ENCODE measurements at places on chromosomes 5 and 9.
A peak's percentile ranks its signal among the peaks of the same experiment; 100 is the strongest.

GRCh38 chr5:175862131-175863012 lies 9.0 kb upstream of the CPLX2 start:
- no peak for DNase-seq

- DNase-seq: no peak
These were observed 165.4 kb downstream of the COL23A1 start for GRCh38 chr5:178424810-178425177.

DNA sequence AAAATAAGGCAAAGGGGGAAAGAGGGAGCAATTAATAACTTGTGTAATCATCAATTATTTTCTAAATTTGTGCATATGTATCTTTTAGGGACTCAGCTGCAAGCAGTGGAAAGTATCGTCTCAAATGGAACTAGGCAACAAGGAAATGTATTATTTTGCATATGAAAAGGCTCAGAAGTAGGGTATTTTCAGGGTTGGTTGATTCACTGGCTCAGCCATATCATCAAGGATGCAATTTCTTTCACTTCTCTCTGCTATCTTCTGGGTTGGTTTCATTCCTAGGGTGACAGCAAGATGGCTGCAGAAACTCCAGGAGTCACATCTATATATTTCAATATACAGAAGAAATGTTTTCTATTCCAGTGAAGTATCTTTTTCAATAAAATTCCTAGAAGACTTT lies 509.8 kb downstream of the DMAC1 start:
- no peak for DNase-seq

DNA sequence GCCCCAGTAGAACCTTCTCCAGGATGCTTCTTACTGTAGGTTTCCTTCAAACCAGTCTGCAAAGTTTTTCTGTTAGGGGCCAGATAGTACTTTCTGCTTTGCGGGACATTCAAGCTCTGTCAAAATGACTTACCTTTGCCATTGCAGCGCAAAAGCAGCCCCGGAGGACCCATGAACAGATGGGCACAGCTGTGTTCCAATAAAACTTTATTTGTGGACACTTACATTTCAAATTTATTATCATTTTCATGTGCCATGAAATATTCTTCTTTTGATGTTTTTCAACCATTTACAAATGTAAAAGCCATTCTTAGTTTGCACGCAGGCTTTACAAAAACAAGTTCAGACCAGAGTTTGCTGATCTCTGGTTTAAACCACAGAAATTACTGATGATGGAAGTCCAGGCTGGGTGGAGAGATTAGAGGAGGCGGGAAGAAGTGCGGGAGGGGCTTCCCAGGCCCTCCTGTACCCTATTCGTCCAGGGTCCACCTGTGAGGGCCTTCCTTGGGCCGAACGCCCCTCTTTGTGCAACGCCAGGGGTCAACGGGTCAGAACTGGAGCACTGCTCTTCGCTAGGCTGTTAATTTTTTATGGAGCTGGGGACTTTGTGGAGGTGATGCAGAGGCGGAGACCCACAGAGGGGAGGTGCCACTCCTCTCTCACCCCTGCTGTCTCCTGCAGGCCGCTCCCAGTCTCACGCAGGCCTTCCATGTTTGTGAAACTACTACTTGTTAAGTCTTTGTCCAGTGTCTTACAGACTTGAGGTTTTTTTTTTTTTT lies 7.6 kb upstream of the ASS1 start:
- DNase-seq: peak; percentile 53

GRCh38 chr5:79200573-79201183 lies 35.3 kb upstream of the JMY start:
- no peak for DNase-seq

- DNase-seq: no peak
These were observed 1.3 kb downstream of the MAT2B start for GRCh38 chr5:163506726-163507125.

DNA sequence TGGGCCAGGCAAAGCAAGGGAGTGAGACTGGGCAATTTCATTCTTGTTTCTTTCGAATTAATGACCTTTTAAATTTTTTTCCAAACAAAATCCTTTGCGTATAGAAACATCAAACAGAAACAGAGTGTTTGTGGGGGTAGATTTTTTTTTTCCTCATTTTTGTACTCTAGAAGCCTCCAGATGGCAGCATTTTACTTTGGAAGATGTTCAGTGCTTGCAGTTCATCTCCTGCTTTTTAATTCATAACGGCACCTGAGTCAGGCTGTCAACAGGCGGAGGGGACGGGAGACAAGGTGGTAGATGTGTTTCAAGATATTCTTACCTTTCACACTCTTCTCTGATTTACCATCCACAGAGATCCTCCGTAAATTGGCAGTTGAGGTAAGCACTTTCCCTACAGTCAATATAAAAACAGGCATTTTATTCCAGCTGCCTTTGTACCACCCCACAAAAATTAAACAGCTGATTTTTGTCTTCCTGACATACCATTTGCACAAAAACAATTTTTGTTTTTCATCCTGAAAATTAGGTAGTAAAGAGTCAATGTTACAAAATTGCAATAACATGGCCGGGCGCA lies 99.5 kb upstream of the FBXL17 start:
- DNase-seq: no peak

- no peak for DNase-seq
These were observed 7.2 kb downstream of the ANKHD1 start for GRCh38 chr5:140408750-140409241.

DNA sequence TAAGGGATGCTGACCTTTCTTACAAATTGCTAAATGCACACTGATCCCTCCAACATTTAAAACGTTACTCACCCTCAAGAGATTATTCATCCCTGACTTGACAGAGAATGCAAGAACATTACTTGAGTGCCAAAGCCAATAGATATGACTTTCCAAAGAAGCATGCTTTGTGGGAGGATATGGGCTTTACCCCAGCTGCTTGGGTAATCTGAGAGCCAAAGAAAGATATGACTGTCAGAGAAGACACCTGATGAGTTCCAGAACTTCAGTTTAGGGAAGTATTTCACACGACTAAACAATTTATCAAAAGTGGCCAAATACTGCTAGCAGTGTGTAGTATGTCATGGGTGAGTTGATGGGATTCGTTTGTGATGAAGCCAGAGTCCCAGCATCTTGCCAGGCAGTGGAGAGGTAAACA lies 7.4 kb upstream of the SPDL1 start:
- no peak for DNase-seq

DNA sequence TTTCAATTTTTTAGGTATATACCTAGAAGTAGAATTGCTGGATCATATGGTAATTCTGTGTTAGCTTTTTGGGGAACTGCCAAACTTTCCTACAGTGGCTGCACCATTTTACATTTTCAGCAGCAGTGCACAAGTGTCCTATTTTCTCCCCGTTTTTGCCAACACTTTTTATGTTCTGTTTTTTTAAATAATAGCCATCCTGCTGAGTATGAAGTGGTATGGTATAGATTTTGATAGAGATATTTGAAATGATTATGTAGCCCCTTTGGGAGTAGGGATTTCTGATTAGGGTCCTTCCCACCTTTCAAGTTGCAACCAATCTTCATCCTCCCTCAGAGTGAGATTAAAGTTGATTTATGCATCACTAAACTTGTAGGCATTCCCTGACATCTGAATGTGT lies 76.5 kb downstream of the ARHGEF28 start:
- no peak for DNase-seq

DNA sequence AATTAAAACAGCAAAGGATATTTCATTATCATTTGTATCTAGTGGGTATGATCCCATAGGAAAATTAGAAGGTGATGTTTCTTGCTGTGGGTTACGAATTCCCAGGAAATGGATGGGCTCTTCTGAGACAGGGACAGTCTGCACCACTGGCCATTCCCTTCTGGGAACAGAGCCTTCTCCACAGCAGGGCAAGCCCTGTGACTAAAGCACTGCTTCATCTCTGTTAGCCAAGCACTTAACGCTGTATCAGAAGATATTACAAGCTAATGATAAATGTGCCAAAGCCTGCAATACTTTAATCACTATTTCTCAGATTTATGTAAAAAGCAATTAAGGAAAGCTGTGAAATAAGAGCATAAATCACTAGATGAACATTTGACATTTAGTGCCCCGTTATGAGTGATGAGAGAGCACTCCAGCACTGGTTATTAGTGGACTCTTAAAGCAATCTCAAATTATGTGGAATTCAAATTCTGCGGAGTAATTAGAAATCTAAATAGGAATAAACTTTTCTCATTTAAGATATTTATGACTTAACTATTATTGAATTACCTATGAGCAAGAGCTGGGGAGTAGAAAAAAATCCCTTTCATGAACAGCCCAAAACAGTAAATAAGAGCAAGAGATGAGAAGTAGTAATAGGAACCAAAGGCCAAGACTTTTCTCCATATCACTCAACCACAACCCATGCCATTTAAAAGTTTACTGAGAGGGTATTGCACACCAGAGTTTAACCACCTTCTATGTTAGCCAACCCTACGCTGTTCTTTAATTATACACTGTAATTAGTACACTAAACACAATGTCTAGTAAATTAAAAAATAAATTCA lies 49.2 kb downstream of the FAM240B start:
- no peak for DNase-seq

- no peak for DNase-seq
These were observed 21.3 kb upstream of the SLC12A2 start for GRCh38 chr5:128062172-128062746.

DNA sequence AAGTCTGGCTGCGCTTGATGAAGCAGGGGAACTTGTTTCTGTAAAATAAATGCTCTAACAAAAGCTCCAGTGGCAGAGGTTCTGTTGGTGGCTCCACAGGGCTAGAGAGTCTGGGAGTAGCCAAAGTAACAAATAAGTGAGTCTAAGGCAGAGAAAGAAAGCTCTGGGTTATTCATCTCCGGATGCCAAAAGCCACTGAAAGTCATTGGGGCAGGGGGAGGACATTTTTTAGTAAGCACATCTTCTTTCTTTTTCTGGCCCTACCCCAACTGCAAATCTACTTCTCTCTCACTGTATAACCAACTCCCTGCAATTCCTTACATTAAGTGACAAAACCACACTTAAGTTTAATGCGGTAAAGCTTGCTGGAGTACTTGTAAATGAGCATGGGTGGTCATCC lies 141.6 kb downstream of the INSYN2B start:
- no peak for DNase-seq

- DNase-seq: no peak
These were observed 181.3 kb downstream of the SNCAIP start for GRCh38 chr5:122493091-122494021.

GRCh38 chr5:176847148-176847547 lies 36.8 kb downstream of the UNC5A start:
- peak; percentile 38 for DNase-seq

GRCh38 chr5:135317286-135317685 lies 81.7 kb downstream of the MACROH2A1 start:
- DNase-seq: no peak

DNA sequence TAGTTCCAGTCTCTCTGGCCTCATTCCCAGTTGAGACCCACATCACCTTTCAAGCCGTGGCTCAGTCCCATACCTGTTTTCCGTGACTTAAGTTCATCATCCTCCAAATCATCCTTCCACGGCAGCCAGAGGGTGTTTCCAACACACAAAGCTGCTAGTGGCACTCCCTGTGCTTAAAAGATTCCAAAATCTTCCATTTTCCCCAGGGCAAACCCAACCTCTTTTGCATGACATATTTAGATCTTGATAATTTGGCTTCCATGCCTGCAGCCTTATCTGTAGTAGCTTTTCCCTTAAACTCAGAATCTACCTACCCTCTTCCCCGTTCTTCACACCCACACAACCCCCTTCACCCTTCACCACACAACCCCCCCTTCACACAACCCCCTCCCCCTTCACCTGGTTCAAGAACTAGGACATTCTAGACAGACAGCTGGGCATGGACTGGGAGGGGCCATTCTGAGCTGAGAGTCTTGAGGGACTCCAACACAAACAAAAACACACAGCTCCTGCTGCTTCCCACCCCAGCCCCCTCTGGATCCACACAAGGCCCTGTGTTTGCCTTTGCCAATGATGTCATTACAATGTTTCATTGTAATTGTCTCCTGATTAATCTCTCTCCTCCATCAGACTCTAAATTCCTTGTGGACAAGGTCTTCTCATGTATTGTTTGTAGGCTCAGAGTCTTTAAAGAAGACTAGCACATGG lies 268.2 kb downstream of the SH3GL2 start:
- DNase-seq: no peak

GRCh38 chr5:78649861-78650496 lies 1.4 kb upstream of the LHFPL2 start:
- DNase-seq: no peak

- DNase-seq: no peak
These were observed at the start of gene ZNF366 for GRCh38 chr5:72507231-72507906. ZNF366 (minus strand) TSS chr5:72507410; CDS start chr5:72461496, 45,914 bp downstream.

DNA sequence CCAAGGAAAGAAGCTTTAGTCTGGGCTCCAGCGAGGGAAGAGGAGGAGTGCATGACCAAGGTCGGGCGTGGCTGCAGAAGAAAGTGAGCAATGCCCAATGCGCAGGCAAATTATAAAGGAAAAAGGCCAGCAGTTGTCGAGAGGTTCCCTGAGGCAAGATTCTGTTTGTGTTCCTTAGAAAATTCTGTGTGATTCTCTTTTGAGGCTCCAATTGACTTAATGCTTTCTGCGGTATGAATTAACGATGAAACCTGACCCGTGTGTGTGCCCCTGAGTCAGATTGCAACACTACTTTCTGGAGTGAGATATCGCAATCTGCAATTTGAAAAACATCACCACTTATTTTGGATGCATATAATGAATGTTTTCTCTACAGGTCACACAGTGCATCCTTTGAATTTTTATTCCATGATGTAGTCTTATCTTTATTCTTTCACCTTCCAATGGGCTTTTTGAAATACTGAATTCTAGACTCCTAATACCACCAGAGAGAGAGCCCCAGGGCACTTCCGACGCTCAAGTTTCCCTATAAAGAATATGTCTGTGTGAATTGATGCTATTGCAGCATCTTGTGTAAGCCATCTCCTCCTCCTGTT lies 117.9 kb upstream of the IL6ST start:
- DNase-seq: no peak

All from posterior cingulate gyrus (tissue), 11 donors.